NCI-H2029 (cell line): ENCODE measurements at places on chromosomes 16 and 17.

DNA sequence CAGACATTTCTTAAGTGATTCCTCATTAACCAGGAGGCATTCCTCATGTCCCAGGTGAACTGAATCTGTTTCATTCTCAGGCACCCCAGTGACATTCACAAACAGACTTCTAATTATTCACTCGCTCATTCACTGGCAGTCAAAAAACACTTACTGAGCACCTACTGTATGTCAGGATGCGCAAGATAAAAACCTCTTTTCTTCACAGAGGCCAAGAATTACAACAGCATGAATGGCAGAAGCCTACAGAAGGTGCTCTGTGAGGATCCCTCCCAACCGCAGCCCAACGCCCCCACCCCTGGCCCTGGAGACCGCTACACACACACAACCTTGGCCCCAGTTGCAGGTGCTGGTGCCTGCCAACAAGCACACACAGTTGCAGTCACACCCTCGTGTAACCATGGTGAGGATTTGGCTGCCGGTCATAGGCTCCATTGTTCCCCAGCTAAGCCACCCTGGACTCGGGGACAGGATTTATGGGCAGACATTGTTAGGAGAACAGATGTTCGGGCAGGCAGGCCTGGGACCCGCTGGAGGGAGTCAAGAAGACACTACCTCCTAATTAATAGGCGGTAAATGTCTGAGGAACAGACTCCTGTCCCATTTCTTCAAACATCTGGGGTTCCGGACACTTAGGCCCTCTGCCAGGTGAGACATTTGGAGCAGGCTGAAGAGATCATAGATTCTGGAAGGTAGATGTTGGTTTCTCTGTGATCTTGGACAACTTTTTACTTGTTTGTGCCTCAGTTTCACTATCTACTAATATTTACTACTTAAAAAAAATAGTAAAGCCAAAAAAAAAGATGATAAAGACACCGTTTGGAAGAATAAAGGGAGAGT, 43.2 kb downstream of the CUEDC1 start:
- DNase-seq = peak; percentile 90

- DNase-seq = no peak
Observed at GRCh38 chr17:77916703-77917481, 41.6 kb upstream of the TNRC6C start.

GRCh38 chr17:82146663-82147654, 48.9 kb upstream of the FASN start:
- DNase-seq = no peak

DNA sequence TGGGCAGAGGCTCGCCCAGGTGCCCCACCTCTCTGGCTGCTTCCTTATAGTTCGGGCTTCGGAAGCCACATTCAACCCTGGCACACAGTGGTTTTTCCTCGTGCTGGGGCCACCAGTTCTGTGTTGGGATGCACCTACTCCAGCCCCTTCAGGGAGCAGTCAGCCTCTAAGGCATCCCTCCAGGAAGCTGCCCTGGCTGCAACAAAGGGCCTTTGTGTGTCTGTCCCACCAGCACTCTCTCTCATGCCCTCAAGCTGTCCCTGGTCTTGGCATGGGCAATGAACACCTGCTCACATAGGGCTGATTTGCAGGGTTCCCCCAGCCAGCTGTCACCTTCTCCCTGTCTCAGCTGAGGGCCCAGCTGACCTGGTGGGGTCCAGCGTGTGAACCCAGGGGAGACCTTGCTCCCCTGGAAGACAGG, 754 bp upstream of the NOXO1 start:
- no peak for DNase-seq

- no peak for DNase-seq
Observed at GRCh38 chr17:57539529-57540301, 205.4 kb downstream of the CCDC182 start.

GRCh38 chr16:11481987-11482386, 104.7 kb downstream of the LITAF start:
- DNase-seq = no peak

GRCh38 chr17:20234276-20234675, 225.1 kb downstream of the SPECC1 start:
- no peak for DNase-seq

DNA sequence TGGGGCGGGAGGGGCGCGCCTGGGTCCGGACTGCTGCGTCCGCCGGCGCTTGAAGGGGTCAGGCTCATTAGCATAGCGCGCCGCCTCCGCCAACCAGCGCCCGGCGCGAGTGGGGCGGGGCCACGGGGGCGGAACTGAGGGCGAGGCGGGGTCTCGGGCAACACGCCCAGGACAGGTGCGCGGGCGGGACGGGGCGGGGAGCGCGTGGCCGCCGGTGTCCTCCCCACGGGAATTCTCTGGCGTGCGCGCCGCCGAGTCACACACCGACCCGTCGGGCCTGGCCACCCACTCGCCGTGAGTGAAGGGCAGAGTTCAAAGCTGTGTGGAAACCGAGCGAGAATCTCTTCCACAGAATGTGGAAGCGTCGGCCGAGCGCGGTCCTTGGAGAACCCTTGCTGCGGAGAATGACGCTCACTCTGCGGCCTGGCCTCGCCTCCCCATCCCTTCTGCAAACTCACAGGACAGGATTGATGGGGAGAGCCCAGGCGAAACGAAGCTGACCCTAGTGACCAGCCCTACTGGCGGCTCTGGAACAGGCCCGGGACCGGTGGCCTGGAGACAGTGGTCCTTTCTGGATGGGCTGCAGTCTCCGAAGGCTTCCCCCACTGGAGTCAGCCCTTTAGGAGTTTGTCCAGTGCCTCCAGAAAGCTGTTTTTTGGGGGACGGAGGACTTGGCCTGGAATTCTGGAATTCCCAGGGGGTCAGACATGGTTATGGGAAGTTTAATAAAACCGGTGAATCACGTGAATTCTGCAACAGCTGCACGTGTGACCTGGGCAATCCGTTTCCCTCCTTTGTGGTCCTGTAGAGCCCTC, at the start of gene SNAI3:
SNAI3 (minus strand) TSS at position 69 of the 815 bp plus-strand sequence. CDS start 101 bp downstream, outside the sequence.
- peak; percentile 47 for DNase-seq

DNA sequence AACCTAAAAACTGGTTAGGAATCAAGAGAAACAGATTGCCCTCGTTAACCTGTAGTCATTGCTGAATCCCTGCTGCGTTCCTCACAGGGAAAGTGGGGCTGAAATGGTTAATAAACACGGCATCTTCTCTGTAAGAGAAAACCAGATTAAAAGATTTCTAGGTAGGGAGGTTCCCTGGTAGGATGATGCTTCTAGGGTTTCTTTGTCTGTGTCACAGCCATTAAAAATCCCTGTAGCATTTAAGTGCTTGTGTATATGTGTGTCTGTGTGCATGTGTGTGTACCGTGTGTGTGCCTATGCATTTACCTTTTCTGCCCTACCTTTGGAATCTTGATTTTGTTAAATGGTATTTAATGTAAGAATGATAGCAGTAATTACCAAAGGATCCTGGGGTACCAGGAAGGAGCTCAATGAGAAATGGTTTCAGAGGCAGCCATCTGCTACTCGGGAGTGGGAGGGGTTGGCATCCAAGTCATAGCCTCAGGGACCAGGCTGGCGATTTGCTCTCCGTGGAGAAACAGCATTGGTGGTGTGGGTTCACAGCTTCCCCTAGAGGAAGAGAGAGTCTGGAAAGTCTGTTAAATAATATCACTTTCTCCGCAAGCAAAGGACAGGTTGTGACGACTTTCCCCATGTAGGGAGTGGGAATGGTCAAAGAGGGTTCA, 177.1 kb downstream of the HS3ST4 start:
- DNase-seq = no peak

DNA sequence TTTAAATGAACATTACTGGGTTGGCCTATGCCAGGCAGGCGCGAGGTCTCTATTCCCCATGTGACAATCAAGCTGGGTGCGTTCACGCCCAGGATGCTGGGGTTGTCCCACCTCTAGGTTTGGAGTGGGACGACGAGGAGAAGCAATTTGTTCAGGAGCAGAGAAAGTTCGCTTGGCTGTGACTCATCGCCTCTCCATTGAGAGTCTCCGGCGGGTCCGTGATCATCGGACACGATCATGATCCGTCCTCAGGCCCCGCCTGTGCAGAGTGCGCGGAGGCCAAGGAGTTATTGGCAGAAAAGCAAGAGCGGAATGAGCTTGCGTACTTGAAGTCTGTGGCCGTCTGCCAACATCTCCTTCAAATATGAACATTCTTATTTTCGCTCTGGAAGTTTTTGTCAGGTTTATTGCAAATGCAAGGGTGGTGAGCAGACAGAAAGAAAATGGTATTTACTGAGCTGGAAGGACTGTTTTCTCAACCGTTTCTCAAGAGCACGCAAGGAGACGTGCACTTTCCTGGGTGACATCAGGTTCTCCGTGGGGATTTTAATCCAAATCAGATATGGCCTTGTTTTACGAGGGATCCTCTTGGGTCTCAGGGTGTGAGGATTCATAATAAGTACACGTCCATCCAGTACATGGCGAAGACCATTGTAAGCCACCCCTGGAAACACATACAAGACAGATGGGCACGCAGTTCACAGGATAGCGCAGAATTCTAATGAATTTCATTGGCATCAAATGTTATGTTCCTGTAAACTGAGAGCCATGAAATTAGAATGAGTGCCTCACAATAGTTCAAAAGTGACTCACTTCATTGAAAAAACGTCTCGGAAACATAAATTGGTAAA, 70.1 kb upstream of the CREBBP start:
- peak; percentile 58 for DNase-seq

- no peak for DNase-seq
Observed at GRCh38 chr17:64662774-64663367, 764 bp upstream of the SMURF2 start.

DNA sequence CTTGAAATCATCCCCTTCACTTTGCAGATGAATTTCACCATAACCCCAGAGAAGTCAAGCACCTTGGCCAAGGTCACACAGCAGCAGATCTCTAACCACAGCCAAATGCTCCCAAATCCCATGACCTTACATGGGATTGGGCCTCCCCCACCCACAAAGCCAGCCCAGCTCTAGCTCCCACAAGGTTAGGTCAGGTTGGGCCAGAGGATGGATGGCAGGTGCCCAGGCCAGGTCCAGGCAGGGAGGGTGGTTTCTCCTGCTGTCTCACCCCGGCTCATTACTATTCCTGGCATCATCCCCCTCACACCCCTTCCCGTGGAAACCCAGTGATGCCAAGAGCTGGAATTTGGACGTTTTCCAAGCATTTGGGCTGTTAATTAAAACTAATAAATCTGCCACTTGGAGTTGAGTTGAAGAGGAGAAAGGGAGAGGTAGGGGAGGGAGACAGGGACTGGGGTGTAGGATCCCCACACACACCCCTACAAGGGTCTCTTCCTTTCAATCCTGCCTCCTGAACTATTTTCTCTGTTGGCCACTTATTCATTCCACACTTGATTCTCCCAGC, 181.6 kb downstream of the TMEM132E start:
- no peak for DNase-seq

GRCh38 chr17:72432881-72433280, 312.1 kb downstream of the SOX9 start:
- DNase-seq = no peak

DNA sequence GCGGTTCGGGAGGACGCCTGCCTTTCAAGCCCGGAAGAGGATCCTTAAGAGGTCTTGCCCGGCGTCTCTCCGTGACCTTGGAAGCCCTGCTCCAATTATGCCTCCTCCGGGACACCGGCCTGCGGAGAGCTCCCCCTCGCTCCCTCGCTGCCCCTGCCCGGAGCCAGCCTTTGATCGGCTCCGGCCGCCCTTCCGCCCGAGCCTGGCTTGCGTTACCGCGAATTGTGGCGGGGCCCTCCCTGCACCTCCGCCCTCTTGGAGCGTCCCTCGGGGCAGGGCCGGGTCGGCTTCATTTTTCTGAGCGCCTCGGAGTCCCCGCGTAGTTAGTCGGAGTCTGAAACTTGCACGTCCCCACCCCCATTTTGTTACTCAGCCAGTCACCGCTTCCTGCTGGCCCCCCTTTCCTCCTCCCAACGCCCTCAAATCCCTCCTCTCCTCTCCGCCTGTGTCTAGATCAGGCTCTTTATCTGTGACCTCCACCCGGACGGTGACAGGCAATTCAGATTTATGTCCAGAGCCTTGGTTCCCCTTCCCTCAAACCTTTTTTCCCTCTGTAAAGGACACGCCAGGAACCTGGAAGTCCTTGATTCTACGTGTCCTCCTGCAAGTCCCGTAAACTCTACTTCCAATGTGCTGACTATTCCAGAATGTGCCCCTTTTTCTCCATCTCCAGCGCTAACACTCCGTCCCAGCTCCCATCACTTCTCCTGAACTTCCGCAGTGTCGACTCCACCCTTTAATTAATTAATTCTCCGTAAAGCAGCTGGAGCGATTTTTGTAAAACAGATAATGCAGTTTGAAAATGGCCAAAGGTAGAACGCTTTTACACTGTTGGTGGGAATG, 569 bp upstream of the RABEP2 start:
- DNase-seq = peak; percentile 43

- DNase-seq = no peak
Observed at GRCh38 chr16:88494335-88495154, 41.5 kb downstream of the ZFPM1 start.

GRCh38 chr17:10648956-10649355, 8.2 kb downstream of the MYH3 start:
- DNase-seq = no peak

- no peak for DNase-seq
Observed at GRCh38 chr17:63555500-63556156, 5.4 kb downstream of the DCAF7 start.

GRCh38 chr17:78919861-78920450, 5.2 kb downstream of the TIMP2 start:
- no peak for DNase-seq

GRCh38 chr16:70432356-70432722, 6.6 kb downstream of the ST3GAL2 start:
- no peak for DNase-seq

DNA sequence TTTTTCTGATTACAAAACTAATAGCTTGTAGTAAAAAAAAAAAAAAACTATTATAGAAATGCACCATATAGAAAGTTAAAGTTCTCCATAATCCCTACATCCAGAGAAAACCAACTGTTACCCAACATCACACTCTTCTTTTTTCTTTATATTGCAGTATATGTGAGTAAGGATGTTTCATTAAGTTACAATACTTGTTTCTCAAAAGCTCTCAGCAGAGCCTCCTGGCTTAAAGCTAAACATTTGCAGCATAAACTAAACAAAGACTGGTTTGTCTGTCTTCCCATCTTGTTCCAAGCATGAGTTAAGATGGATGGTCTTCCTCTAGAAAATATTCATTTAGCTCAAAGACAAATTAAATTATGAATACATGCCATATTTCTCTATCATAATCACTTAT, 25.2 kb downstream of the GRB2 start:
- no peak for DNase-seq

GRCh38 chr16:69112285-69113129, 7.1 kb downstream of the HAS3 start:
- no peak for DNase-seq
